ENCODE measurements at places on chromosomes 4 and X.

DNA sequence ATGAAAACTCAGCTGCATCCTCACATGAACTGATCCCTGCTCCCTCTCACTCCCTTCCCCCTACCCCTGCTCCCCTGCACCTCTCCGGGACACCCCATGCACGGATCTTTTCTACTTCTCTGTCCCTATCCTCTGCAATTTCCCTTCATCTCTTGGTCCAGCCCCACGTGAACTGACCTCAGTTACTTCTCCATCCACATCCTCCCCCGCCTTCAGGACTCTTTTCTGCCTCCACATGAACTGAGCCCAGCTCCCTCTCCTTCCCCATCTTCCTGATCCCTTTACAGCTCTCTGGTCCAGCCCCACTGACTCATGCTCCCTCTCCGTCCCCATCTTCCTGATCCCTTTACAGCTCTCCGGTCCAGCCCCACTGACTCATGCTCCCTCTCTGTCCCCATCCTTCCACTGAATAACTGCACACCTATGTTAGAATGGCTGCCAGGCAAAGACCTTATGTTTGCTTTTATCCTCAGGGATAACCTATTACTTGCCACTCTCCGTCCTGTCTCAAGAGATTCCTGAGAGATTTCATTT, 5.6 kb downstream of the CETN2 start:
- DNase-seq = no peak

DNA sequence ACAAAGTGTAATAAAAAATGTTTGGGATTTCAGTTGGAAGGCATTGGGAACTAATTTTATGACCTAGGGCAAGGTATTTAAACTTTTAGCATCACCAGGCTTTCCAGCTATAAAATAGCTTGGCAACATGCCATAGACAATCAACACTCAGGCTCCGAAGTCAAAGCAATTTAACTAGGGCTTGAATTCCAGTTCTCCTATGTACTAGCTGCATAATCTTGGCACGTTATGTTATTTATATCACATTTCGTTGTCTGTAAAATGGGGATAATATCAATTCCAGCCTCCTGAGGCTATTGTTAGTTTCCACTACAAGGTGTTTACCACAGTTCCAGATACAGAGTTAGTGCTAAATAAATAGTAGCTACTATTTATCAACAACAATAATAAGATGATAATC, 78.8 kb downstream of the DMD start:
- no peak for DNase-seq

DNA sequence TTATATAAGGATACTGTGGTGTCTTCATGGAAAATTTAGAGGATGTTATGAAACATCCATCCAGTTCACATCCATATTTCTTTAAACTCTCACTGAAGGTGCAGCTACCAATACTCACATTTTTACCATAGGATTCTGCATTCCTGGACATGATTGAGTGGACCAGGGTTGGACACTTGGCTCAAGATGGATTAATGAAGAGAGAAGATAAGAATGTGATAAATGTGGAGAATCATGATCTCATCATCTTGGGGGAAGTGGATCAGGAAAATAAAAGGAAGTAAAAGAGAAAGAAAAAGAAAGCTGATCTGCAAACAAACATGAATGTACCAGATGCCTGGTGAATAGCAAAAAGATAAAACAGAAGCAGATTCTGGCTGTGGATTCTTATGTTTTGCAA, 175.4 kb downstream of the NPFFR2 start:
- DNase-seq = no peak

DNA sequence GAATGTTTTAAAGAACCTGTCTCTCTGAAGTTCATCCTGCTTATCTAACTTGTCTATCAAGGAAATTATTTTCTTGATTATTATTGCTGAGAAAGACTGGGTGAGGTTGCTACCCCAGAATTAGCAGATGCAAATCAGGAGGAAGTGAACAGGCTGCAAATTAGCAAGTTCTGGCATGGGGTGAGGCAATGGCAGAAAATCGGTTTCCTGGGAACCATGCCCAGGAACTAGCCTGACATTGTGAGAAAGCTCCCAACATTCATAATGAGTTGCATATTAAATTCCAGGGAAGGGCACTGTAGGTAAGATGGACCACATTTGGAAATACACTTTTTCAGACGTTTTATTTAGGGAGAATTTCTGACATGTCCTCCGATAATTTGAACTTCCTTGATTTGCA, 11.6 kb downstream of the ARSF start:
- no peak for DNase-seq

DNA sequence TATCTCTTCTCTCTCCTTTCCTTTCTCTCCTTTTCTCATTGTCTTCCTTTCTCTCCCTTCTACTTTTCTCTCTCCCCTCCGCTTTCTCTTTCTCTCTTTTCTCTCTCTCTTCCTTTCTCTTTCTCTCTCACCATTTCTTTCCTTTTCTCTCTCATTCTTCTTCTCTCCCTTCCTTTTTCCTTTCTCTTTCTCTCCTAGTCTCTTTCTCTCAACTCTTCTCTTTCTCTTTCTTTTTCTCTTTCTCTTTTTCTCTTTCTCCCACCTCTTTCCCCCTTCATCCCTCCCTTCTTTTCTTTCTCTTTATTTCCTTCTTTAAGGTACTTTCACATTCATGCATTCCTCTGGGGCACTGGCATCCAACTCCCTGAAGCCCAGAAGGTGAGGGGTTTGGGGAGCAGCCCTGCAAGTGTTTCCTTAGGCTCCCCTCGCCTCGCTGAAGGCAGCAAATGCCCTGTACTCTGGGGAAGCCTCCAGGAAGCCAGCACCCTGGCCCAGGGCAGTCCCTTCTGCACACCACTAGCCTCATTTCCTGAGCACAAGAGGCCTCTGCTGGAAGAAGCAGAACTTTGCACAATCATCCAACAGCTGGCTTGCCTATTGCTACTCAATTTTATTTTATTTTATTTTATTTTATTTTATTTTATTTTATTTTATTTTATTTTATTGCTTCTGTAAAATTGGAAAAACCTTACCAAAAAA, 124.2 kb downstream of the NFKB1 start:
- DNase-seq = peak; percentile 59

- DNase-seq = no peak
These were observed 209.3 kb upstream of the MAOA start for GRCh38 chrX:43446752-43447151.

- DNase-seq = peak; percentile 86
These were observed 51.2 kb upstream of the PGRMC2 start for GRCh38 chr4:128338634-128339355.

- no peak for DNase-seq
These were observed 35.8 kb downstream of the RHOH start for GRCh38 chr4:40232610-40233009.

- no peak for DNase-seq
These were observed 41.6 kb upstream of the CYLC1 start for GRCh38 chrX:83819304-83819703.

- DNase-seq = peak; percentile 24
These were observed 1467.4 kb downstream of the C4orf33 start for GRCh38 chr4:130563185-130563888.

DNA sequence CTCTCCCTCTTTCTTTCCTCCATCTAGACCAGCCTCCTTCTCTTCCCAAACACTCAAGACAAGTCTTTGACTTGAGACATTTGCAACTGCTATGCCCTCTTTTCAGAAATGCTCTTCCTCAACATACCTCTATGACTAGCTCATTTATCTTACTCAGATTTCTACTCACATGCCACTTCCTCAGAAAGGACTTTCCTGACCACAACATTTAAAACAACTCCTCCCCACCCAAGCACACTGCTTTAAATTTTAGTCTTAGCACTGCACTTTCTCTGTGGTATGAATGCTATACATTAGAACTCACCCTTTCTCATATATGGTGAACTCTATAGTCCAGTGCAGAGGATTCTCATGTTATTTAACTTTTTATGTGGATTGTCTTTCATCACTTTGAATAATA, 28.4 kb upstream of the SULT1E1 start:
- DNase-seq = no peak

DNA sequence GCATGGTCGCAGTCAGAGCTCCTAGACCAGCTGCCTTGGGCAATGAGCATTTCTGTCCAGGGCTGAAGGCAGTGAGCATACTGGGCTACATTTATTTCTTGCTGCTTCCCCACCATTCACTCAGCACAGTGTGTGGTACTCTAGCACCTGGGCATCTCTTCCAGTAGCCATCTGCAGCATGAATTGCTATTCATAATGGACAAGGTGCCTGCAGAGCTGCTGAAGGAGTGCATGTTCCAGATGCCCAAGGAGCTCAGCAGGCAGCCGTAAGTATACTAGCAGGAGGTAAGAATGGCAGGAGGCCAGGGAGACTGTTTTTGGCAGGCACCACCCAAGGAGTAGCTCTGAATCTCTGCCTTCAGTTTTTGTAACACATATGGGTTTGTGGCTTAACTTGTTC, 110.4 kb upstream of the RXFP1 start:
- no peak for DNase-seq

DNA sequence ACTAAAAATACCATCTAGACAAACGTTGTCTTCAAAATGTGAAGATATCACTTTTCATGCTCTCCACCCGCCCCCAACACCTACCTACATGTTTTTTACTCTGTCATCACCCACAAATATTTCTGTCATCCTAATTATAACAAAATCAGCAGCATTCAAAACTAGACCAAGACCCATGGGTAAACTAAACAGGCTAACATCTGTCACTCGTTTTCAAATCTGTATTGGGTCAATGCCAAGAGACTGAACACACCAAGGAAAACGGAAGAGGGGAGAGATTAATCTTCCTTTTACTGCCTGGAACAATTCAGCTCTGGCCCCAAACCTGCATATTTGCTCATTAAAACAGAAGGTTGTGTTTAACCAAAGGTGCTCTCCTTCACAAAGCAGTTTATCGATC, 17.5 kb downstream of the FAM184B start:
- DNase-seq = no peak

- DNase-seq = no peak
These were observed 690.6 kb downstream of the DMD start for GRCh38 chrX:32520789-32521188.

- DNase-seq = peak; percentile 7
These were observed 691 bp downstream of the MAGED1 start for GRCh38 chrX:51893931-51894696.

GRCh38 chr4:59960143-59960542, 1240.0 kb upstream of the ADGRL3 start:
- DNase-seq = no peak

- peak; percentile 25 for DNase-seq
These were observed 32.3 kb downstream of the NOP14 start for GRCh38 chr4:2930758-2931511.

DNA sequence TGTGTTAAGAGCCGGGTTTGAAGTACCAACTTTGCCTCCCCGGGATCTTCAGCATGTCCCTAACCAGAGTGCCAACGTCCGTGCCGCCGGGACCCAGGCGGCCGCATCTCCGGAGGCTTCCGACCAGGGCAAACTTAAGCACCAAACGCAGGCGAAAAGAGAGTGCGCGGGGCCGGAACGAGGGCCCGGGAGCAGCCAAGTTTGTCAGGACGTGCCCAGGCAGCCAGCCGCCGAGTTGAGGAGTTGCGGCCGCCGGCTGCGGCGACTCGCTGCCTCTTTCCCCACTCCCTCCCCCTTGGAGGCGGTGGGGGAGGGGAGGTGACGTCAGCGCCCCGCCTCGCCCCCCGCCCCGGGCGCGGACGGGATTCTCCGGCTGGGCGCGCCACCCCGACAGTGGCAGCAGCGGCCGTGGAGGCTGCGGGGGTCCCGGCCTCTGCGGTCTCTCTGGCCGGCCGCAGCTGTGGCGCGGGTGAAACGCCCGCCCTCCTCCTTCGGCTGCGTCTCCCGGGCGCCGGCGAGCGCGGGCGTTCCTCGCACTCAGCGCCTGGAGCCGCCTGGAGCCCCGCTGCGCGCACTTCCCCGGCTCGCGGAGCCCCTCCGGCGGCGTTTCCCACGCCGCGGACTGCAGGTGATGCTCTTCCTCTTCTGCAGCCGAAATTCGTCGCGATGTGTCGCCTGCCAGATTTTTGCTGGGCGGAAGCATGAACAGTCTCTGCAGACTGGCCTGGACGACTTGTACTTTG, 2.9 kb upstream of the FAT1 start:
- DNase-seq = peak; percentile 95
